NCI-H1092 treated with DMSO at 0.1 percent for 48 hours (cell line): ENCODE measurements at places on chromosomes 3 and 15.

DNA sequence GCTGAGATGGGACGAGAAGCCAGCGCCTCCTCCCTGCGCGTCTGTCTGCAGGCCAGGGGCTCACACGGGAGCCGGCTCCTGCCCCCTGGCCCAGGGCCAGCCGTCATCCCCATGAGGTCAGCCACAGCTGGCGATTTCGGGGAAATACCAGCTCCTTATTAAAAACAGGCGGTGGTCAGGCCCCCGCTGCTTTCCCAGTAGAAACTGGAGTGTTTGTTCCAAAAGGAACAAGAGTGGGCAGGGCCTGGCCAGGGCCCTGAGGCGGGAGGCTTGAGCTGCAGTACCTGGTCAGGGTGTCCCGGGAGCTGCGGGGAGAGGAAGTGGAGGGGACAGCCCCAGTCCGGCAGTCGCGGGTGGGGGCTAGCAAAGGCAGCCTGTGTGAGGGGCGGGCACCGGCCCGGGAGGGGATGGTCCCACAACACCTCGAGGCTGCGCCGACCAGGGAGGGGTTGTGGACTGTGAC lies 17.8 kb downstream of the MYL3 start:
- DNase-seq, result no peak

DNA sequence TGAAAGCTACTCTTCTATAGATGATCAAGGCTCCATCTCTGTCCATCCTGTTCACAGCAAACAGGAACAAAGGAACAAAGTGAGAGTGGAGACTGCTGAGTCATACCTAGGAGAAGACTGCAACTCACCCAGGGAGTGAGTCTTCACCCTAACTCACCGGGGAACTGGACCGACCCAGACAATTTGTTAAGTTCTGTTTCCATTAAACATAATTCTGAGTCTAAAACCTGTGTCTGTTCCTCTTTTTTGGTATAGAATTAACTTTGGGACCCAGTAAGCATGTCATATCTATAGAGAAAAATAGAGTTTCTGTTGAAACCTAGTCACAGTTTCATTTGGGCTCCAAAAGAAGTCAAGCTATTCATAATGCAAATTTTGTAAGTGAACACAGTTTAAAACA lies 21.6 kb downstream of the CCDC80 start:
- DNase-seq, result no peak

DNA sequence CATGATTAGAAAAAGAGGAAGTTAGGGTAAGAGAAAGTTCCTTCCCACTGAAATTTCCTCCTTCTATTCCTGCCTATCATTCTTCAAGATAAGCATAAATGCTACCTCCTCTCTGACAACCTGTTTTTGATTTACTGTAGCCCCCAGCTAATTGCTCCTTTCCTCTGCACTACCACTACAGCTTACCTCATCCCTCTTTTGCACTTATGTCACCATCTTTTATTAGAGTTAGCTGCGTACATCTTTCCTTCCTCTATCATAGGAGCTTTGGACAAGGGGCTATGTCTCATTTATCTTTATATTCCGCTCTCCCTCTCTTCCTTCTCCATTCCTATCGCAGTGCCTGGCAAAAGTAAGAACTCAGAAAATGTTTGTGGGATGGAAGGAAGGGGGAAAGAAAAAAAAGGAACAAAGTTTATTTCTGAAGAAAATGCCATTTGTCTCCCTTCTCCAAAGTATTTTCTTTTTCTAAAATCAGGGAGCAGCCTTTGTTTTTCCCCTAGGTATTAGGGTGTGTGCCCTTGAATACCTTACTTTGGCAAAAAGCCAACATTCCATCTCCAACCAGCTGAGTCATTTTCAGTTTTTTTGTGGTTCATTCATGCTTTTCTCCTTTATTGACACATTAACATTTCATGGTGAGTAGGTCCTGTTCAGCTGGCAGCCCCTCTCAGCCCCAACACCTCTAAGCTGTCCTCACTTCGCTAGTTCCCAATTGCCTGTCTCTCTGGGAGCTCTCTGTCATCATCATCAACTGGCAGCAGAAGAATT lies 87.6 kb upstream of the SOX2 start:
- DNase-seq, result peak; percentile 13

DNA sequence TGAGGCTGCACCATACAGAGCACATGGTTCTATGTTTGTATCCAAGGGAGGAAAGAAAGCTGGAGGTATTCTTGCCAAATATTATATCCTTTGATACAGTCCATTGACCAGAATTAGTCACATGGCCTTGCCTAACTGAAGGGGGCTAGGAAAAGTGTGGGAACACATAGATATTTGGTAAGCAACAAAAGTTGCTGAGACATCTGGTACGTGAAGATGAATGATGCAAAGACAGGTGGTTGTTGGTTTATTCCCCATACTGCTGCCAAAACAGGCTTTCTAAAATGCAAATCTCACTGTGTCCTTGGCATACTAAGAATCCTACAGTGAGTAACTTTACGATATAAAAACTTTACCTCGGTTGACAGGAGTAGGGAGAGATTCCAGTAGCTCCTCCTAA lies 162.2 kb downstream of the VGLL3 start:
- no peak for DNase-seq

DNA sequence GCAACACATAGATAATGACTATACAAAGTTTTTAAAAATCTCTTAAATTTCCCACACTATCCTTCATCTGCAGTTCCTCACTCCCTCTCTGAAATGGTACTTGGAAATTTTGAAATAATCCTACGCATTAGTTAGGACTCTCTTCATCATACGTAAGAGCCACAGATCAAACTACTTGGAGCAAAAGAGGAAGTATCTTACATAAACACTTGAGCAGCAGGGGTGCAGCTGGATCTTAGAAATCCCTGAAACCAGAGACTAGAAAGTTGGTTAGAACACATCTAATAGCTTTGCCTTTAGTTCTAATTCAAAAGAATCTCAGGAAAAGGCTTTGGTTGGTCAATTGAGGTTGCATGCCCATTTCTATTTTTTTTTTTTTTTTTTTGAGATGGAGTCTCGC lies 38.8 kb upstream of the ZNF445 start:
- DNase-seq, result no peak

DNA sequence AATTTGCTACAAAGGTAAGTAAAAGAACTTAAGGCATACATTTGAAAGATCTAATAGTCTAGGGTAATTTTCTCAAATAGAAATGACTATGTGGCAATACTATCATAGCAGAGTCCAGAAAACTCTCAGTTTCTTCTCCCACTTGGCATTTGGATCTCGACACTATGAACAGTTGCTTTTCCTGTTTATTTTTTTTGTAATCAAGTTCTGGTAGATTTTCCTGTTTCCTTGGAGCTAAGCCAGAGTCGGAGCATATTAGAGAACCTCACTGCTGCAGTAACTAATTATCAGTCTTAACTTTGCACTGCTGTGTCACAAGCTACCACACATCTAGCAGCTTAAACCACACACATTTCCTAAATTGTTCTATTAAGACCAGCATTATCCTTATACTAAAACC lies 44.9 kb upstream of the ZNF385D start:
- DNase-seq, result no peak

DNA sequence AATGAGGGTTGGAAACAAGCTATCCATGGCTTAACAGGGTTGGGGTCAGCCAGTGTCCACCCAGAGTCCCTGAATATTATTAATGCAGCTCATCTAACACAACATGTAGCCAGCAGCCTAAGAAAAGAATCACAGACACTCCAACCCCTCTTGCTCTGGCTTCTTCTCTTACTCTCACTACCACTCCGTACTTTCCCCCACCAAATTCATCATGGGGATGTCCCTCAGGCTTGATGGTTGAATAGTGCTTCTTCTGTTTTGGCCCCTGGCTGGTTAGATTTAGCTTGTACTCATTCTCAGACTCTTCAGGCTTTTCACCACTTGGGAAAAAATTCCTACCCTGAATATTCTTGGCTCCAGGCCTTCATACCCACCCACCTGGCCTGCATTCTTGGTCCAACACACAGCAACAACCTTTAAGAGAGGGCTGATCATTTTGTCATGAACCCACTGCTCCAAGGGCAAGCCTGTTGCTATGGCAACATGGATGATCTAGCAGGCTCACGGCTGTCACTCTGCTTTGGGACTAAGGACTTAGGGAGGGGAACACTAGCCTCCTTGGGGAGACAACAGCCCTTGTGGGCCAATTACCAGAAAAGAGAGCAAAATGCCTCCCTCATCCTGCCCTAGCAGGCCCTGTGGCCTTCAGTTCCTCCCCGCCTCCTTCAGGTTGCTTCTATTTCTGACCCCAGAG lies 9.4 kb upstream of the MED12L start:
- DNase-seq, result no peak

GRCh38 chr3:72449551-72449950 lies 398.7 kb downstream of the SHQ1 start:
- DNase-seq, result no peak

GRCh38 chr15:85649372-85649771 lies 145.4 kb downstream of the KLHL25 start:
- DNase-seq, result no peak

- DNase-seq, result no peak
These were observed 449.4 kb upstream of the PPP2R3A start for GRCh38 chr3:135516143-135516542.

- no peak for DNase-seq
These were observed 108.8 kb downstream of the EPHB1 start for GRCh38 chr3:134903837-134904236.

- no peak for DNase-seq
These were observed 90.3 kb upstream of the FAM174B start for GRCh38 chr15:92745845-92746271.

GRCh38 chr3:184756151-184757021 lies 44.5 kb upstream of the MAGEF1 start:
- no peak for DNase-seq

- DNase-seq, result no peak
These were observed 4.5 kb downstream of the ARL8B start for GRCh38 chr3:5126586-5126985.

GRCh38 chr3:18010001-18010400 lies 267.6 kb upstream of the TBC1D5 start:
- DNase-seq, result no peak

GRCh38 chr3:69326855-69327300 lies 59.0 kb downstream of the FRMD4B start:
- DNase-seq, result no peak

GRCh38 chr3:179432021-179432420 lies 19.2 kb downstream of the GNB4 start:
- no peak for DNase-seq

DNA sequence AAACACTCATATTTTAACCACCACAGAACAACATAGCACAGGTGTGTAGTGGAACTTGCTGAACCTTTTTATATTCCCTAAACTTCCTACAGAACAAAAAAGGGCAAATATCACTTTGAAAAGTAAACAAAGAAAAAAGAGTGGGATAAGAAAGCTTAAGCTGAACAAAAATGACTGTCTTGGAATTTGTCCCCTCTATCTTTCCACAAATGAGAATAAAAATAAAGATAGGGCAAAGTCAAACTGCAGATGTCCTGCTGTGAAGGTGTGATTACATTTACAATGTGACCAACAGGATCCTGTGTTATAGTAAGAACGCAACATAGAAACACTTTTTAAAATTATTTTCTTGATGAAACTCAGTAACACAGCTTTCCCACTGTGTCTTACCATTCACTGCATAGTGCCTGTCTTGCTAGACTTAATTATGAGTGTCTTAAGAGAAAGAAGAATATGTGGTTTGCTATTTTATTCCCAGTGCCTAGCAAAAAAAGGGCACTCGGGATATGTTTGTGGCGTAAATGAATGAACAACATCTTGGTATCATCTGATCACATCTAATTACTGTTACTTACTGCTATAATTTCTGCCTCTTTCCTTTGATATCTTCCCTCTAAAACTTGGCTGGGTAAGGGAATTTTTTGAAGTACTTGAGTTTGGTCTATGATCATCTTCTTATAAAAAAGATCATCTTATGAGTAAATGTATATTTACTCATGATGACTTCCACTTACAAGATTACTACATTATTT lies 67.5 kb downstream of the DENND4A start:
- DNase-seq, result no peak
